ENCODE measurements at places on chromosomes 5 and 9.

DNA sequence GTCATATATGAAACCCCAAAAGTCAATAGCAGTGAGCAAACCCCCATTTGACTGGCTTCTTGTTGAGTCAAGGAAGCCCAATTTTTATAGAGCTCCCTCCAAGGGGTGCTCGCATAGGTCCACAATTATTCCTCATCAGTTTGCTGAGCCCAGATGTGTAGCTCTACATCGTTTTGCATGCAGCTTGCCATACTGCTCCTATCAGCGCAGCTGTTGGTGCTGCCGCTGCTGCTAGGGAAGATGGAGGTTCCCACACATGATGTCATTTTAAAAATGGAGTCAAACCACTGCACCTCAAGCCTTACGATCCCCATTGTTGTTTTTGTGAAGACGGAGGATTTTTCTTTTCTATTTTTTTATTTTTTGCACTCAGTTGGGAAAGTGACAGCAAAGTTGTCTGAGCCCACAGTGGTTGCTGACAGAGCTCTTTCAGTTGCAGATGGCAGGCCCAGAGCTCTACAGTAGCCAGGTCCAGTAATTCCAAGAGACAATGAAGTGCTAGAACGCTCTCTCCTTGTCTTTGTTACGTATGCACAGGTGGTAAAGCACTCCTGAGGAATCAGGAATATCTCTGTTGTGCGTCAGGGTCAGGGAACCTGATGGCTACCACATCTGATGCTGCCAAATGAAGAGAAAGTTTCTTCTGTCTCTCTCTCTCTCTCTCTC lies 23.2 kb upstream of the C5orf63 start:
- no peak for DNase-seq

DNA sequence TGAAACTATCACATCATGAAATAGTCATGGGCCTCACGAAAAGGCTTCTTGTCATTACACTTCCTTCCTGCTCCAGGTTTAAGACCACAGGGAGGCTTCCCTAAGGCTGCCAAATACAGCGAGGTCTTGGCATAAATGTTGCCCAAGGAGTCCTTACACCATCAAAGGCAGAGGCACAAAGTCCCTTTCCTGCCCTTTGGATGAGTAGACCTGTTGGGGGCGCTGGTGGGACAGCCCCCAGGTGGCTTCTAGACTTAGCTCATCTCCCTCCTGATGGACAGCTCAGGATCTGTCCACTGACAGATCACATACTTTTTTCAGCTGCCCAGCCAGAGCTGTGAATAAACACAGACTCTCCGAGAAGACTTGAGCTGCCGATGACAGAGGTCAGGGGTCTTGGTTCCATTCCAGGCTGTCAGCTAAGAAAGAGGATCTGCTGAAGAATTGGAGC lies 15.5 kb upstream of the MEGF9 start:
- DNase-seq = no peak

DNA sequence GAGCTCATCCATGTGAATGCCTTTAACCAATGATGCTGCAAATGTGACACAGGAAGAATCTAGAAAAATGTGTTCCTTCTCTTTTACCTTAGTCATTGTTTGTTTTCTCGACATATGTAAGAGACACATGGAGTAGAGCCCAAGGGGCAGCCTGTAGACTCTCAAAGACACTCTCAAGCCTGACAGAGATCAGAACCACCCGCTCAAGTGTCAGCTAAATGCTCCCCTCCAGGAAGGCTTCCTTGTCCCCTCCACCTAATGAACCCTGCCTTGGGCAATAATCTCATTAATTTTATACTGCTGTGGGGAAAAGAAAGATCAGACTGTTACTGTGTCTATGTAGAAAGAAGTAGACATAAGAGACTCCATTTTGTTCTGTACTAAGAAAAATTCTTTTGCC lies 157.4 kb downstream of the MUSK start:
- no peak for DNase-seq

DNA sequence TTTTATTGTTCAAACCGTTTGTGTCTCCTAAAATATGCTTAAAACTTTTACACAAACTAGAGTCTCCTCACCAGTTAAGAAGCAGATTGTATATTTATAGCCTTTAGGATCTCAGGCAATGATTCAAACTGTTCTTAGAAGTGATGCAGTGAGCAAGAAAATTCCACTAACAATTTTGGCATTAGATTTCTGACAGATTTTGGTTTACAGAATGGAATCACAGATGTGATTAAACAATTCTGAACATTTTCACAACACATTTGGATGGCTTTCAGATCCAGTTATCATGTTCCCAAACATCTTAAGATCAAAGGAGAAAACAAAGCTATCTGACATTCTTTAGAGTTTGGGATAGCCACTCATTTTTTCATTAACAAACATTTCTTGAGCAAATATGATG lies 181.7 kb upstream of the RIOK2 start:
- no peak for DNase-seq

- peak; percentile 50 for DNase-seq
Observed at GRCh38 chr5:176647843-176648473, 674 bp downstream of the TSPAN17 start.

DNA sequence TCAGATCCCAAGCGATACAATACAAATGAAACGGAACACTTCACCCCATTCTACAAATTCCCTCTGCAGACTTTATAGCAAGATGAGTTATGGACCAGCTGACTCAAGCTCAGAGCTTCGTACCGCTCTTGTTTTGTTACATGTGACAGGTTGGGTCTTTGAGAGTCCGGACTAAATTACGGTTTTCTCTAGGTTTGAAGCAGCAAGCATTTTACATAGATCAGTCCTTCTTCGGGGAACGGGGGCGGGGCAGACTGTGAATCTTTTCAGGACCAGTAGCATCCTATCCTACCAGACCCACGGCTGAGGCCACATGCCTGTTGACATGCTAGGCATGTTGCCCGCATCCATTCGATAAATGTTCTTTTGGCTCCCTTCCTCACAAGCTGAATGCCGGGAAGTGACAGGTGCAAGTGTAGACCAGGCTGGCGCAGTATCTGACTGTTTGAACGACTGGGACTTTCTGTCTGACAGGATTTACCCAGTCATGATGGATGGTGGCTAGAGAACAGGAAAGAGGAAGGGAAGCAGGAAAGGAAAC lies 811.0 kb upstream of the GRAMD2B start:
- DNase-seq = no peak

GRCh38 chr5:171580502-171581265 lies 161.2 kb downstream of the FGF18 start:
- peak; percentile 55 for DNase-seq
